ENCODE measurements at places on chromosomes 4 and X.

- no peak for DNase-seq
These were observed 86.2 kb downstream of the NPFFR2 start for GRCh38 chr4:72118017-72118416.

DNA sequence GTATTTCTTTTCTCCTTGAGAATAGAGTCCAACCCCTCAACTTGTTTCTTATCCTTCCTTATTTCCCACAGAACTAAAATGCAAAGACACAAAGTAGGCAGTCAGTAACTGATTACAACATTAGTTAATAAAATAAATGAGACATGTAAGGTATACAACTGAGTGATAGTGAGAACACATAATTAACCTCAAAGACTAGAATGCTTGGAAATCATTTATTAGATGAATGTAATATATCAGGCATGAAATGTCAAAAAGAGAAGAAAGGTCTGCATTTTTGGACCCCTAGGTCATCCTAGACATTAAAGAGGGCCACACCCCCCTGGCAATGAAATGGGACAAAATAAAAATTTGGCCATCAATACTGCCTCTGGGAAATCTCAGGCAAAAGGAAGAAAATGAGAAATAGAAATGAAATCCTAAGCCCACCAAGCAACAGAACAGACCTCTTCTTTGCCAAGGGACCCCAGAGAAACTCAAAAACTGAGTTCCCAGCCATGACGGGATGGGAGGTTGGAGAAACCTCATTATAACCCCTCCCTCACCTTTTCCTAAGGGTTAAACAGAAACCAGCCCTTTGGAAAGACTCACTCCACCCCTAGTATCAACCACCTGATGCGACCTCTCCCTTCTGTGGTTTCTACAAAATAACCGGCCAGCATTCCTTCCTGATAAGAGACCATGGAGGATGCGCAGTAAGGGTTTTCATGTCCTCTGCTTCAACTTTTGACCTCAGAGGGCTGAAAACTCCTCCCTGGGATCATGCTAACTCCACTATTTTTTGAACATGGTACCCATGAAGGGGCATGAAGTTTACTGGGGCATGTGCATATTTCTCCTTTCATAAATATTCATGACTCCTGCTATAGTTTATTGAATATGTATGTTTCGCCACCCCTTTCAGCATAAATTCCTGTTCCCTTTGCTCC, 90.0 kb upstream of the EXOC1L start:
- no peak for DNase-seq

- no peak for DNase-seq
These were observed 36.2 kb upstream of the USP38 start for GRCh38 chr4:143148521-143148920.

- DNase-seq, result peak; percentile 23
These were observed 3.6 kb downstream of the APOO start for GRCh38 chrX:23904096-23904495.

DNA sequence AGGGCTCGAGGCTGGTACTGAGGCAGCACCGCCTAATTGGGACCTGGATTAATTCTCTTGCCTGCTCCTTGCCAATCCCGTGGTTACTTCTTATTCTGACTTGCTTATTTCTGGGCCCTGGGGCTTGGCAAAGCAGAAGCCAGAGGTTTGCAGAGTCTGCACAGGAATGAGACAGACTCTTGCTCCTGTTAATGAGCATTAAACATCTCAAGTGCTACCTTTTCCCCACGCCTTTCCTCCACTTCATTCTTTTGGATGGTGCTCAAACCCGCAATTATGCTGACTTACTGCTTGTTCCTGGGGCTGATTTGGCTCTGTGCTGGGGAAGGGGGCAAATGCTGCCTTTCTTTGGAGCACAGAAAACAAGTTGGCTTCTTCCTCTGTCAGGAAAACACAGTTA, 16.5 kb upstream of the STOX2 start:
- DNase-seq, result no peak

GRCh38 chr4:42148425-42148824, 4.0 kb downstream of the BEND4 start:
- DNase-seq, result no peak
